GM03348 (cell line): ENCODE measurements at places on chromosomes 2 and 18.

DNA sequence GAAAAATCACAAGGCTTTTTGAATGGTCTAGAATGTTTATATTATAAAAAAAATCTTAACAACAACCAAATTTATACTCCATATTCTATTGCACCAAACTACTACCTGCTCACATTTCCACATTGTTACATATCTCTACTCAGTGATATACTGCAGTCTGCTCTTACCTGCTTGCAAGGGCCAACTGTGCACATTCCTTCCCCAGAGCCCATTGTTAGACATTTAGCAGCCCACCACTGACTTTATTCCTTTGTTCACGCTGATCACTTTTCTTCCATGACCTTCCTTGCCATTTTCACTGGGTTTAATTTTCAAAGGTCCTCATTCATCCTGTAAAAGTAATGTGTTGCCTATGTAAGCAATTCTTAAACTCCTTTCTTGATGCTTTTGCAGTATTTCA, 109.7 kb upstream of the KCNJ3 start:
- DNase-seq: no peak

DNA sequence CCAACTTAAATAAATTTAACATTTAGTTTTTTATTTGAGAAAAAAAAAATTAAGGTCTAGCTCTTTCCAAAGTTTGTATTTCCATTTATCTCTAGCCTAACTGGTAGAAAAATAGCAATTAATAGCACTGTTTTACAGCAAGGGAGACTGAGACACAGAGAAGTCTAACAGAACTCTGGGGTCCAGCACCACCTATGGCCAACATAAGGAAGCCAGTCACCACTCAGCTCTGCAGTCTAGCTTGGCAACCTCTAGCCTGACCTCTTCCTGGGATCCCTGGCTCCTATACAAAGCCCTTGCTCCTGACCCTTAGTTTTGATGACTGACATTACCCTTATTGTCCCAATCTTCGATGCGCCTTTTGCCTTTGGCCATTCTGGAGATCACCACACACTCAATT, 114.1 kb upstream of the TLK1 start:
- no peak for DNase-seq

DNA sequence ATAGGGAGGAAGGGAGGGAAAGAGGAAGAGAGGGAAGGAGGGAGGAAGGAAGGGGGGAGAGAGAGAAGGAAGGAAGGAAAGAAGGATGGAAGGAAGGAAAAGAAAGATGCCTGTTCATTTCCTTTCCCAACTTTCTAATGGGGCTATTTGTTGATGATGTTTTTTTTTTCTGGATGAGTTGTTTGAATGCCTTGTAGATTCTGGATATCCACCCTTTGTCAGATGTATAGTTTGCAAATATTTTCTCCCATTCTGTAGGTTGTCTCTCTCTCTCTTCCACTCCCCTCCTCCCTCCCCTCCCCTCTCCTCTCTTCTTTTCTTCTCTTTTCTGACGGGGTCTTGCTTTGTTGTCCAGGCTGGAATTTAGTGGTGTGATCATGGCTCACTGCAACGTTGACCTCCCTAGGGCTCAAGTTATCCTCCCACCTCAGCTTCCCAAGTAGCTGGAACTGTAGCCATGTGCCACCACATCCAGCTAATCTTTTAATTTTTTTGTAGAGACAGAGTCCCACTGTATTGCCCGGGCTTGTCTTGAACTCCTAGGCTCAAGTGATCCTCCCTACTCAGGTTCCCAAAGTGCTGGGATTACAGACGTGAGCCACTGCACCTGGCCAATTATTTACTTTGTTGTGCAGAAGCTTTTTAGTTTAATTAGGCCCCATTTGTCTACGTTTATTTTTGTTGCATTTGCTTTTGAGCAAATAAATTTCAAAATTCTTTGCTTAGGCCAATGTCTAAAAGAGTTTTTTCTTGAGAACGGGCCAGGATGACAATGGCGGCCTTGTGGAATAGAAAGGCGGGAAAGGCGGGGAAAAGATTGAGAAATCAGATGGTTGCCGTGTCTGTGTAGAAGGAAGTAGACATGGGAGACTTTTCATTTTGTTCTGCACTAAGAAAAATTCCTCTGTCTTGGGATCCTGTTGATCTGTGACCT, 57.3 kb upstream of the FAM117B start:
- no peak for DNase-seq

- DNase-seq: no peak
Measured at GRCh38 chr2:129908721-129909373, 70.6 kb upstream of the RAB6C start.

DNA sequence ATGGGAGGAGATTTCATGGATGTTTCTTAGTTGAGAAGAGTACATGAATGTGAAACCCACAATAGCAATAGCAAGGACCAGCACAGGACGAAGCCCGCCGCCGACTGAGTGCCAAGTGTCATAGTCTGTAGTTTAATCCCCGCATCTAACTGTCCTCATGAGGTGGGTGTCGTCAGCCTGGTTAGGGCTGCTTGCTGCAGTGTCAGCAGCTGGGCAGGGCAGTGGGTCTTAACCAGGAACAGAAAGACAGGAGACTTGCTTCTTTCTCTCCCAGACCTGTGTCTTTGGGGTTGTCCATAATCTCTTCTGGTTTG, 146.6 kb downstream of the VAPA start:
- no peak for DNase-seq
